ENCODE measurements at places on chromosomes 2 and 18. TPM values are rescaled to one million over a fixed set of nuclear protein-coding genes. Genes with fewer than 3 reads are reported as not detected.

The POLE4 gene
- 27.4 TPM for total RNA-seq

The MAP2 gene
- 0.17 TPM for total RNA-seq

The C1GALT1C1L gene
- total RNA-seq: not detected

The KCTD1 gene
- 2.8 TPM for total RNA-seq

The MC5R gene
- total RNA-seq: not detected

- no peak overlapping the region for H3K27ac ChIP-seq
- no peaks in the 10 kb centered on the region for H3K36me3 ChIP-seq
- no peaks in the 10 kb centered on the region for H3K27me3 ChIP-seq
- H3K4me3 ChIP-seq: no peak overlapping the region
Observed at GRCh38 chr2:34252111-34252510, 653.0 kb upstream of the FAM98A start.
